ENCODE measurements at places on chromosomes 5 and 9.

DNA sequence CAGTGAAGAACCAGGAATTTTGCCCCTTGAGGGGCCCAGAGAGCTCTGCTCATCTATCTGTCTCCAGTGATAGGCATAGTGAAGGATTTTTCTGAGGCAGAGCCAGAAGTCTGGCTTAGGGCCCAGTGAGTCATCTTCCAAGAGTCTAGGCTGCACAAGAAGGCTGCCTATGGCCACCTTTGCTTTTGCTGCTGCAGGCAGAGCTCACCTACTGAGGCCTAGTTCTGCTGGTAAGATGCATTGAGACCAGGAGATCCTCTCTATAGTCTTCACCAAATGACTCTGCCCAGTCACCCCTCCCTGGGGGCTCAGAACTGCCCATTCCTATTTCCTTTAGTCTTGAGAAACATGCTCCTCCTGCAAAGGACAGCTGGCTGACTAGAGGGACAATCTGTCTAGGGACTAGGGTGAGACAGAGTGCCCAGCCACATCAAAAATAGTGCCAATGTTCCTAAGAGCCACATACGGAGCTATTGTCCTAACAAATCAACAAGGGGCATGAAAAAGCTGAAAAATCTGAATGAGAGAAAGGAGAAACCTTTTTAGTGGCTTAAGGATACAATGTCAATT lies 40.3 kb upstream of the CDKN2AIPNL start:
- no peak for DNase-seq

DNA sequence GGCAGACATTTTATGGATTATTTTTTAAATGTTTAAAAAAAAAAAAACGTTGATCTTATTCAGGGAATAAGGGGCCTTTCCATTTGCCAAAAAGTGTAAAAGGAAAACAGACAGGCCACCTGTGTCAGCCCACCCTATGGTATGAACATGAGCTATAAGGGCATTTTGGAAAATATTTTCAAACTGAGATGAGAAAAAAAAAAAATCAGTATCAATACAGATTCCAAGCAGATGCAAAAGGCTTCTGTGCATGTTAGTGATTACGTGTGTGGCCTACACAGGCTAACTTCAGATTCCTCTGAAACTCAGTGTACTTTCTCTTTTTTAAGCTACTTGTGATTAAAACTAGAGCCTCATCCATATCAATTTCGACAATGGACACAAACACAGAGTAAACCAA lies 189.9 kb downstream of the BNC2 start:
- no peak for DNase-seq

DNA sequence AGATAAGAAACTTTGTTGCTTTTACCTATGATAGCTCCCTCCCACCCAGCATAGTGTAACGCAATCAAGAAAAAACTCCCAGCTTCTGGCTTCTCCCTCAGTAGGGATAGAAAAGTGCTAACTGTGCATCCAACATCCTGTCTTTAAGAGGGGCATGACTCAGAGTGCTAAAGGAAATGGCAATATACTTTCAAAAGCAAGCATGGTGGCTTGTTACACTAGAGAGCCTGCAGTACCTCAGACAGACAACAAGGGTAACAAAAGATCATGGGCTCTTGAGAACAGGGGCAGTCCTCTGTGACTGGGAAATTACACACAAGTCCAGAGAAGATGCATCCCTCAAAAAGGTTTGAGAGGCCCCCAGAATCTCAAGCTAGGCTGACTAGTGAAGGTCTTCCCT lies 37.8 kb downstream of the PRELID2 start:
- DNase-seq = no peak

DNA sequence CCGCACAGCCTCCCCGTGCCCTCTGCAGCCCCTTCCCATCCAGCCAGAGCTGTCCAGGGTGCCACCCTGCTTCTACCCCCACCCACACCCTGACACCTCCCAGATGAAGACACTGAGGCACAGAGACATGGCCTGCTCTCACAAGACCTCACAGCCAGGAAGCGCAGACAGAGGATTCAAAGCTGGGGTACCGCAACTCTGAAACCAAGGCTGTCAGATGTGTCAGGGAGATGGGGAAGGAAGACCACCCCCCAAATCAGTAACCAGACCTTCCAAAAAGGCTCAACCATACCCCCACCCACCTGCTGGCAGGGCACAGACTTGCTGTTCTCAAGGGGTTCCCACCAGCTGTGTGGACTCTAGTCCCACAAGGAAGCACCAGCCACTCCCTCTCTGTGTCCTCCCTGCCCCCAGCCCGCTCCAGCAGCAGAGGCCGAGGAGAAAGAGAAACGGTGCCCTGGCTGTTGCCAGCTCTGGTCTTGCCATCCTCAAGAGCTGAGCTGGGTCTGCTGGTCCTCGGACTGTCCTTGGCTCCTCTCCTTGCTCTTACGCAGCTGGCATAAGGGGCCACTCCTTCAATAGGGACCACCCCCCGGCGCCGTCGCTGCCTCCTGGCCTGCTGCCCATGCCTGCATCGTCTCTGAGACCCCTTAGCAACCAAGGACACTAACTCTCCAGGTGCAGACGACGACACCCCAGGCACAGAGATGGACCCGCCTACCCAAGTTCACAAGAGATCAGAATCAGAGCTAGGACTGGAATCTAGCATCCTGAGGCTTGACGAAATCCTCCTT lies 699 bp downstream of the AKNA start:
- no peak for DNase-seq

DNA sequence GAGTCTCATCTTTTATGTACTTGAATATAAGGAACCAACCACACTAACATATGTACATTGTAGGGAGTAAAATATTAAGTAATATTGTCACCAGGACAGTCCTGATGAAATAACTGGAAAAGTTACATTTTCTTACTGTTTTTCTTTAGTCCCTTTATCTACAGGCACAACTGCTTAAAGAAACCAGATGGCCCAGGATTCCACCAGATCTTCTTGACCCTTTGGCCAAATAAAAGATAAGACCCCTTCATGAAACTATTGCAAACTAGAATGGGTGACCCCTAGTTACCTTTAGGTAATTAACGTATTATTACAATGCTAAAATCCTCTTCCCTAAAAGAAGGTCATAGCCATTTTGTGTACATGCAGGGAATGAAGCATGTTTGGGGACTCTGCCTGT lies 106.3 kb upstream of the FTMT start:
- no peak for DNase-seq

GRCh38 chr5:181198905-181199519 lies 6.0 kb downstream of the TRIM7 start:
- no peak for DNase-seq

Data from CD4-positive, alpha-beta T cell treated with Interferon alpha-2 for 1 hour (primary cell).